ENCODE measurements at places on chromosomes 7 and 10.

DNA sequence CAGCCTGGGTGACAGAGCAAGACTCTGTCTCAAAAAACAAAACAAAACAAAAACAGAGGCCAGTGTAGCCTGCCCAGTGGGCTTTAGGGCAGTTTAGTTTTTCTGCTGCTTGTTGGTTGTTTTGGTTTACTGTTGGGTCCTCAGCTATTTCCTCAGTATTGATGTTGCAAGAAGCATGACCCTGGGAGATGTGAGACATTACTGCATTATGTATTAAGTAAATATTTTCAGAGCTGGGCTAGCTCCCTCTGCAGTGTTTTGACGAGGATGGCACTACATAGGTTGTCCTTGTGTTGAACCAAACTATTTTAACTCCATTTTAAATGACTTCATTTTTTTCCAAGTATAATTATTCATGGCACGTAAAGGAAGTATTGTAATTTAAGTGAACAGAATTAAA is 4.8 kb downstream of the AKAP9 start:
- DNase-seq = no peak

GRCh38 chr7:102205915-102206314 is 80.8 kb upstream of the SH2B2 start:
- DNase-seq = no peak

GRCh38 chr10:67864607-67865371 is 19.7 kb upstream of the SIRT1 start:
- DNase-seq = no peak

- no peak for DNase-seq
Observed at GRCh38 chr7:91876391-91877133, 3.9 kb downstream of the MTERF1 start.

GRCh38 chr10:113932854-113933253 is 78.4 kb downstream of the NHLRC2 start:
- no peak for DNase-seq

Data from stimulated activated CD4-positive, alpha-beta T cell treated with anti-CD3 and anti-CD28 coated beads, Interleukin-1b, Interleukin-23, amount 100 ng/mL, for 24 hours (primary cell).